ENCODE measurements at places on chromosomes 13 and 19.

DNA sequence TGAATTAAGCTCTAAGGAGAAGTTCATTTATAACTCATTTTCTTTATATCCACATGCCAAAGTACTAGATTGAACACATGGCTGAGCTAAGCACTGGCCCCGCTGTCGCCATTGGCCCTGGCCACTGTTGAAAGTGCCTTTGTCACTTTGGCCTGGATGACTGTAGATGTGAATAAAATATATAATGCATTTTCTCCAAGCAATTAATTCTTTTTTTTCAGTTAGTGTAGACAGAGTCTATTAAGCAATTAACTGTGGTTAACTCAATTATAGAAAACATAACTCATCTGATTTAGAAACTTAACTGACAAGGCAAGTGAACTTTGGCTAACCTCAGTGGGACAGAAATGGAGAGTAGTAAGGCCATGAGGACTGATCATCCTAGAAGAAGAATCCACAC lies 965.6 kb downstream of the EFNB2 start:
- DNase-seq = no peak

GRCh38 chr19:10114651-10115391 lies 3.3 kb downstream of the P2RY11 start:
- DNase-seq = no peak

- DNase-seq = no peak
These were observed 918 bp downstream of the TMEM190 start for GRCh38 chr19:55377356-55378131.

DNA sequence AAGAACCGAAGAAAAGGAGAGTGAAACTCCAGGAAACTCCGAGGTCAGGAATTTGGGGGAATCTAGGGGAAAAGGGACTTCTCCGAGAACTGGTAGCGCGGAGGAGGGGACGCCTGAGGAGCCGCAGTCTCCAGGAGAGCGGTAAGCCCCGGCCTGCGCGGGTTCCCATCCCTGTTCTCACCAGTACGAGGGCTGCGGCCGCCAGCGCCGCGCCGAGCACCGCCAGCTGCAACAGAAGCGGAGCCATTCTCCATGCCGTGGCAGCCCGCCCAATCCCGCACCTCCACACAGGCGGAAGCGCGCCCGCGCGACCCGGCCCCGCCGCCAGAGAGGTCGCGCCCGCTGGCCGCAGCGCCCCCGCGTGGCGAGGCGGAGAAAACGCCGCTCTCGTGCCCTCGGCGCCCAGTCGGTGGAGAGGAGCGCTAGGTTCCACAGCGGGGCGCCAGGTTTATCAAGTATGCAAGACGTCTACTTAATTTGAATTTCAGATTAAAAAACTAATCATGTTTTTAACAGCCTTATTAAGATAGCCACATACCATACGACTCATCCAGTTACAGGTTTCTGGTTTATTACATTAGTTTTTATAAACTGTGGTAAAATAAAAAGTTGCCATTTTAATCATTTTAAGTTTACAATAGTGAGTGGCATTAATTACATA lies at the start of gene ALG5:
TSS of gene ALG5 (minus strand) at position 287 of the 661 bp plus-strand sequence. CDS start at position 247, 40 bp downstream.
- peak; percentile 53 for DNase-seq

GRCh38 chr13:31046711-31047279 lies 114.3 kb downstream of the TEX26 start:
- DNase-seq = peak; percentile 74

GRCh38 chr13:113219256-113219940 lies 10.0 kb downstream of the CUL4A start:
- no peak for DNase-seq

DNA sequence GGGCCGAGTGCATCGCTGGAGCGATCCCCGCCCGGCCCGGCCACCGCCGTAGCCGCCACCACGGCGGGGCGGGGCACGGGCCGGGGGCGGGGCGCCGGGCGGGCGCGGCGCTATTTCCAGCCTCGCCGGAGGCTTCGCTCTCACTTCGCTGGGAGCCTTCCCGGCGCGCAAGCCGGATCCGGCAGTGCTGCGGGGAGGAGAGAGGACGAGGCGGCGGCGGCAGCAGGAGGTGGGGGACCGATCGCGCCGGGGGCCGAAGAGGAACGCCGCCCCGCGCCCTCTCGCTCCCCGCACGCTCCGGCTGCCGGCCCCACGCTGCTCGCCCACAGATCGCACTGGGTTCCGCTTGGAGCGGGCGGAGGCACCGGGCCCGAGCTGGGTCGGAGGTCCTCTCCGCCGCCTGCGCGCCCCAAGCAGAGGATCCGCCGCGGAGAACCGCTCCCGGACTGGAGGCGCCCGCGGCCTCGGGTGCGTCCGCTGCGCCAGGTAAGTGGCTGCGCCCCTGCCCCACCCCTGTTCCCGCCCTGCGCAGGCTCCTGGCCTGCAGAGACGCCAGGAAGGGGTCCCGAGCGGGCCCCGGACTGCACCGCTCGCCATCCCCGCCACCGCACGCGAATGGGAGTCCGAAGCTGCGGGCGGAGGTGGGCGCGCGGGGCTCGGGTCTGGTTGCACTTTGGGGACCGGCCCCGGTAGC lies at the start of gene CHST8:
TSS of gene CHST8 (plus strand) at position 143 of the 694 bp plus-strand sequence. CDS start 67,309 bp downstream, outside the sequence.
- no peak for DNase-seq

Measured in NCI-H187 (cell line).